ENCODE measurements at places on chromosomes 12 and 14. TPM values are rescaled to one million over a fixed set of nuclear protein-coding genes. Genes with fewer than 3 reads are reported as not detected.

The EFS gene
- 0.17 TPM for total RNA-seq

The RERGL gene
- 0.34 TPM for total RNA-seq

DNA sequence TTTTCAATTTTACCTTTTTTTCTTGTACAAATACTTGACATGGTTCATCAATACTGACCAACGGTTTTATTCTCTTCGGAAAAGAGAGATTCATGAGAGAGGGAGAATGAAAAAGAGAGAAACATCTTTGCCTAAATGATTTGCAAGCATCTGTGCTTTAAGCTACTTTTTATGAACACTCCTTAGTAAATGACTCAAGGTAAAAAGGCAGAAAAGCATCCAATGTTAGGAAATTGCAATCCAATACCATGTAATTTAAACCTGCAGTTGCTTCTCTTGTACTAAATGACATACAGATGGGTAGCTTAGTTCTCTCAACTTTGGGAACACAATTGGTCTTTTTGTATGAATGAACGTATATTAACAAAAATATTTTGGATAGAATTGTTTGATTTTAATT is 46.1 kb downstream of the MSRB3 start:
- no peak for DNase-seq

The MYF5 gene
- not detected for total RNA-seq

The B4GALNT1 gene
- 0.14 TPM for total RNA-seq

DNA sequence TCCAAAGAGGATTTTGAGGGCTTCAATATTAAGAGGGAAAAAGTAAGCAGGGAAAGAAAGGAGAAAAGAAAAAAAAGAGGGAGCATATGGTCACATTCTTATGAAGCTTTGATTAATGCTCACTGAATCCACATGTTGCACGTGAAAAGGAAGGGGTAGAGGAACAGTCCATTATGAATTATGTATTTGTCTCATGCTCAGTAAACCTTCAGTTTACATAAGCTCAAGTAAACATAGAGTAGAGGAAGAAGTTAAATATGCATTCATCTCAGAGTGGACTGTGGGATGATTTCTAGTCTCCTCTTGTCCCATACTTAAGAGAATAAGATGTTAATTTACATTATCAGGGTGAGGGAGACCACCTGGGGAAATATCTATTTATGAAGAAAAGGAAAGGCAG is 334.5 kb downstream of the IPO8 start:
- no peak for DNase-seq

DNA sequence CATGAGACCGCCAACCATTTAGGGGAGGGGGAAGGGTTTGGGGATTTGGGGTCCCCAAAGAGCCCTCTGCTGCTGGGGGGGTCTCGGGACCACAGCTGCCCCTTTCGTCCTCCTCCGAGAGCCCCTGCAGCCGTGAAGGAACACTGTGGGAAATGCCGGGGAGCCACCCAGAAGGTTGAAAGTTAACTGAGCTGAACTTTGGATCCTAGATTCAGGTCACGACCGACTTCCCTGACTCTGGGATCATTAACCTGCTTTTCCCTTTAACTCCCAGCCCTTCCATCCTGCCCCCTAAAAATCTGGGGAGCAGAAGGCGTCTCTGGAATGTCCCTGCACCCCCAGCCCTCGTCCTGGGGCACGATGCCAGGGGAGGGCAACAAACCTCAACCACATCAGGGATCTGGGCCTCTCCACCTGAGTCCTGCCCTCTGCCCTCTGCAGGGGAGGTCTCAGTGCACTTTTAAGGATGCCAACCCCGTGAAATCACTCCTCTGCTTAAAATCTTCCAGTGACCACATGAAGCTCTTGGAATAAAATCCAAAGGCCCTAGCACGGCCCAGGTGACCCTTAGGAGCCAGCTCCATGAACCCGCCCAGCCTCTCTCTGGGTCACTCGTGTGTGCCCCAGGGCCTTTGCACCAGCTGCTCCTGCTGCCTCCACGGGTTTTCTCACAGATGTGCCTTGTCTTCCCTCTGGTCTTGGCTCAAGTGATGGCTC is 95.0 kb downstream of the RFLNA start:
- DNase-seq, result no peak

DNA sequence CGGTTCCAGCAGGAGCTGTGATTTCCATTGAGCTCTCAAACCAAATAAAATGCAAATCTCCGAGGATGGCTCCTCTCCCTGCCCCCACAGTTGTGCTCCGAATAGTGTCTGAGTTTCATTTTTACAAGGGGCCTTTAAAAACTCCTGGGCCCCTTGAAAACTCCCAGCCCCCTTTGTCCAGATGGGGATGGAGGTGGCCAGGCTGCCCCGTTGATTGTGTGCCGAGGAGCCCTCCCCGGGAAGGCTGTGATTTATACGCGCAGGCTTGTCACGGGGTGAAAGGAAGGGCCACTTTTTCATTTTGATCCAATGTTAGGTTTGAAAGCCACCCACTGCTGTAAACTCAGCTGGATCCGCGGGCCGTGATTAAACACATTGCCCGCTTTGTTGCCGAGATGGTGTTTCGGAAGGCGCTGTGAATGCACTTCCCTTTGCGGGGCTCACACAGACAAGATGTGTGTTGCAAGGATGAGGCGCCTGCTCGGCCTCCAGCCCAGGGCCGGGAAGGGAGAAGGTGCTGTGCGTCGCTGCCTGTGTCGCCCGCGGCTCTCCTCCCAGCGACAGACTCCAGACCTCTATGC is 98.8 kb downstream of the TMEM132C start:
- DNase-seq, result no peak

DNA sequence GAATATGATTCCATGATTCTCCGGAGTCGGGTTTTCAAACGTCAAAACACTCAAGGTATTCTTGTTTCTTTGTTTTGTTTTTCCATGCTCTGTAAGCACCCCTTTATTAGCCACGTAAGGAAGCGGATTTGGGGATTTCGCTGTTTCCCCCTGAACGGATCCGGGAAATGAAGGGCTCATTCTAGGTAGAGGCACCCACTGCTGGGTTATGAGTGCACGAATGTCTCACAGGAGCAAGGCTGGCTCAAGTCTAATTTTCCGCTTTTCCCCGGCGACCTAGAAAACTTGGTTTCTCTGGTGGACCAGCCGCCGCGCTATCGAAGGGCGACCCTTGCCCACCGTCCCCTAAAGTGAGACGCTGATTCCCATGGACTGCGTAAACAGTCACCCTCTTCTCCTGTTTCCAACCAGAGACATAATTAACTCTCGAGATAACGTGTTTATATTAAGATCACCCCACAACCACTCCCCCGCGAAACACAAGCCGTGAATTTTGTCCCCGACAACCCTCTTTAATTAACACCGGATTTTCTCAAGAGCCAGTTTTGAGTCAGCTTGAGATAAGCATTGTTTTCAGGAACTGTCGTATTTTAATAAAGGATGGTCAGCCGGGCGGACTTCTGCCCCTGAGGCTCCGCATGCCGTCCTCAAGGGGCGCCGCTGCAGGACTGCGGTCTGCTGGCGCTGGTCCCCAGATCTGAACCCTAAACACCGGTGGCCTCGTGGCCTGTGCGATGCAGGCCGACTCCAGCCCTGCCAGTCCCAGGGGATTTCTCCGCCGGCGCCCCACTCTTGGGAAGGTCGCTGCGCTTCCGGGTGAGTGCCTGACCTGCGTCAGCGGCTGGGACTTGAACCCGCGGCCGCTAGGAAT is 515 bp upstream of the ABCC9 start:
- DNase-seq, result peak; percentile 15

DNA sequence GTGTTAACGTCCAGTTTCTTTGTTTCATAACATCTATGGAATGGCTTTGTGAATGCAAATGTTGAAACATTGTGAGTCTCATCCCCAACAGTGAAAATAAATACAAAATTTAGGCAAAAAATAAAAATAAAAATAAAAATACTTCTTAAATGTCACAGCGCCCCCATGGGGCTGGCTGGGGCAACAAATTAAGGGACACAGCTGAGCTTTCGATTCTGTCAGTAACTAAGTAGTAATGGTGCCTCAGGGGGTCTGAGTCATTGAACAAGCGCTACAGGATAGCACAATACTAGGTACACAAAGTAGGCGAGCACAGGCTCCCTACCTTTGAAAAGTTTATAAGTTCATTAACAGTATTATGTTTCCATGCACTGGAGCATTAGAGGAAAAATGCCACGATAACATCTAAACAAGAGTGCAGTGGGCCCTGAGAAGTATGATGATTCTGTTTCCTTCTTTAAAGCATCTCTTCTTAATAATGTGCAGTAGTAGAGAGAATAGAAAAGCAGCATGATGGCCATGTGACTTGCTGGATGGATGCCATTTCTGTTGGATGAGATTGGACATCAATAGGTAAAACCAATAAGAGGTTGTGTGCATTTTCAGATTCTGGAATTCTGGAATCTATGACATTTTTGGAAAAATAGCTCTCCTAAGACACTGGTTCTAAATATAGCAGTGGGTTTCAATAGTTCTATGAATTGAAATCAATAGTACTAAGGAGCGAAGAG is 667.2 kb downstream of the DIO2 start:
- DNase-seq, result peak; percentile 44

The GLIPR1L1 gene
- total RNA-seq, result not detected

- peak; percentile 86 for DNase-seq
Measured at GRCh38 chr12:57001448-57001906, 4.9 kb downstream of the ZBTB39 start.

Data from dermis blood vessel endothelial cell (primary cell).